Testis (tissue), 5 donors: ENCODE measurements at places on chromosomes 12 and 14.

GRCh38 chr14:23704890-23705289 lies 68.7 kb downstream of the DHRS2 start:
- DNase-seq = no peak

DNA sequence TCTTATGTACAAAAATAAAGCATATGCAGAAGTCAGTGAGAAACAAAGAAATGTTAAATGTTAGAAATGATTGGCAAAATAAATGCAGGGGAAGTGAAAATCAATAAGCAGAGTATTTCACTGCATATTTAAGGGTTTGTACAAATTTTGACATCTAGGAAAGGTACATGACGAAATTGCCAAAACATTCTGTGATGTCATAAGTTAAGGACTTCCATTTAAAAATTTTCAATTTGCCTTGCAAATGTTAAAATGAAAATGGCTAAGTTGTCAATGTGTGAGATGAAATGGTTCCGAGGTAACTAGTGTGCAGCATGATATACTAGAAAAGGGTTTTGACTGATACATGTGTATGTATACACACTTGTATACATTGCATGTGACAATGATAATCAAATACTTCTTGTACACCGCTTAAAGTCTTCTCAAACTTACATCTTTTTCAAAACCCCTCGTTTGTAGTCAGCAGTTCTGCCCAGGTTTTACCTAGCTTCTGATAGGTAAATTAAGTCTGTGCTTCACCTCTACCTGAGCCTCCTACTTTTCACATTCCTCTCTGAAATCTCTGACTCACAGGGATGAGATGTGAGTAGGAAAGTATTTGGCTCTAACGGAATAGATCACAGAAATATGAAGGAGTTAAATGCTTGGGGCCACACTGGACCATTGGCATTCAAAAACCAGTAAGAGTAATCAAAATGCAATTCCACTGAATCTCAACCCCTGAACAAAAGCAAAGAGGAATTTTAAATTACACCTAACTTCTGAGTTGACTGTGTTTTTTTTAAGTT lies 442.4 kb upstream of the FOXG1 start:
- DNase-seq = no peak

DNA sequence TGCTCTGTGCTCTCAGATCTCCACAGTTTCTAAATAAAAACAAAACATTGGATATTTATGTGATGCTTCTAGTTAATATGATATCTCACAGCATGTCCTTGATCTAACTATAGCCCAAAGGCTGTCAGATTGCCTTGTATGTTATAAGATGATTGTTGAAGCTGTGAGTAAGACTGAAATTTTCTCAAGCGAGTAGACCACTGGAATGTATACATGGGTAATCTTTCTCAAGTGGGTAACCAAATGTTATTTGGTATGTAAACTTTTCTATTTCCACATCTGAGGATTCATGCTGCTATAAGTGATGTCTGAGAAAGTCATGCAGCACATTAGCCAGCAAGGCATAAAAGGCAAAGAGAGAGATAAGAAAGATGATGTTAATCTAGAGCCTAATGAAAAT lies 886.7 kb downstream of the NRXN3 start:
- DNase-seq = no peak

GRCh38 chr12:89414851-89415250 lies 62.5 kb upstream of the DUSP6 start:
- no peak for DNase-seq

GRCh38 chr12:47819138-47819895 lies 386 bp downstream of the HDAC7 start:
- peak; percentile 58 for DNase-seq

GRCh38 chr12:10194160-10194670 lies 15.4 kb downstream of the TMEM52B start:
- DNase-seq = no peak
